Brain pericyte (primary cell): ENCODE measurements at places on chromosomes 1 and 21.

DNA sequence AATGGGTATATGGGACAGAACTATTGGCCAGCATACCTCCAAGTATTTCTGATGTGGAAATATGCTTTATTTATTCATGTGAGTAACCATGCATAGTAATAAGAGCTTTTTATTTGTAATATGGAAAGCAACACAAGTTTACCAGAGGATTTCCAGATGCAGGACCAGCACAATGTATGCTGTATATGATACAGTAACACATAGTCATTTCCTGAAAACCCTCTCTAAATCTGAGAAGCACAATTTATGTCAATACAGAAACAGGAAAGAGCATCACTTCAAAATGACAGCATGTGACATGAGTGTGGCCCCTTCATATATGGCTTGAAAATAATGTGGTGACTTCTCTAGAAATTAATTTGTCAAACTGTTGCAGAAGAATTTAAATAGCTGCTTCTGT, 1134.7 kb upstream of the ADGRL2 start:
- DNase-seq: no peak

DNA sequence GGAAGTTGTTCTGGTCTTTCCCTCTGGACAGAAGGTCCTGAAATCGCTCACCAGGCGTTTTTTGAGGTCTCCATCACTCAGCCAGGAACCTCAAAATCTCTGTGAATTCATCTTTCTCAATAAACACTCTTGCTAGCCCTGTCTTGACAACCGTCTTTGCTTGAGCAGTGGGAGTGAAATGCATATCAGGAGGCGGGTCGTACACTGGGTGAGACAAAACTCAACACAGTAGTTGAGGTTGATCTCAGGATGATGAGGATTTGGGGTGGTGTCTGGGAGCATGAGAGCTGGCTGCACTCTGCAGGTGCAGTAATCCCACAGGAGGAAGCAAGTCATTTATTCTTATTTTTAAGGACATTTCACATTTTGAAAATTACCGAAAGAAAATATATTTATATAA, 1.9 kb downstream of the GPR25 start:
- DNase-seq: no peak

DNA sequence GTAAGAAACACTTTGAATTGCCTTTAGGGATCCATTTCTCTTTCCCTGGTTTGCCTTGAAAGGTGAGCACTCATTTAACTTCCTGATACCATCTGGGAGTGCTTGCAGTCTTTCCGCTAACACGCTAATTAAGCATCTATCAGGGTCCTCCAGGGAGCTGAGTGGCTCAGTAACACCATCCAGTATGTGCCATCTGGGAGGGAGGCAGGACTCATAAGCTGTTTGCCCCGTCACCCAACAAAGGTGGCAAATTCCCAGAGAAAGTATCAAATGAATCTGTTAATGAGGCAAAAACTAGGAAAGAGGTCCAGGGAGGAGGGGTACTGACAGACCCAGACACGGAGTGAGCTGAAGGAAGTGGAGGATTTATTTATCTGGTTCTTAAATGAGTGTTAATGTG, 430.9 kb downstream of the HLX start:
- DNase-seq: no peak

- peak; percentile 17 for DNase-seq
Measured at GRCh38 chr1:201042779-201043461, 19.4 kb upstream of the KIF21B start.

DNA sequence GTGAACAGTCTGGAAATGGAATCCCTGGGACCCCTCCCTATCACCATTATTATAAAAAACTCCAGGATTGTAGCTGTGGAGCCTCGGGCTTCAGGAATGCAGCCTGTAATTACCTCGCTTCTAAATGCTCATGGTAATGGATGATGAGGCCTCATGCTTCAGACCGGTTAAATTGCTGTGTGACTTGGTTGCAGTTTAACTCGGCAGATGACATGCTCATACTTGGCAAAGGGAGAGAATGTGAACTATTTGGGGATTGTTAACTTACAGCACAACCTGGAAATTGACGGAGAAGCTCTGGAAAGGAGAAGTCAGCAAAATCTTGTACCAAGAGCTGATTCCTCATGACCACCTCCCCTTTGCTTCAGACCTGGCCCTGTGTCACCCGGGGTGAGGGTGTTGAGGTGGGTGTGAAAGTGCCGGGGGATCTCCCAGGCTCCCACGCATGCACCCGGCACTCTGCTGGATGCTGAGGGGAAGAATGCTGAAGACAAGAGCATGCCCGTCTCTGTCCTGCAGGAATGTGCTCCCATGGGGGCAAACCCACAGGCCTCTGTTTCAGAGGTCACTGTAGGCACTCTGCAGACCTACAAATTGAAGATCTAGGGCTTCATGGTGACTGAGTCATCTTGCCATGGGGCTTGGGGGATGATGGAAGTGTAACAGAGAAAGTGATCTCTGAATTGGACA, 364.8 kb downstream of the RPS6KC1 start:
- DNase-seq: no peak

DNA sequence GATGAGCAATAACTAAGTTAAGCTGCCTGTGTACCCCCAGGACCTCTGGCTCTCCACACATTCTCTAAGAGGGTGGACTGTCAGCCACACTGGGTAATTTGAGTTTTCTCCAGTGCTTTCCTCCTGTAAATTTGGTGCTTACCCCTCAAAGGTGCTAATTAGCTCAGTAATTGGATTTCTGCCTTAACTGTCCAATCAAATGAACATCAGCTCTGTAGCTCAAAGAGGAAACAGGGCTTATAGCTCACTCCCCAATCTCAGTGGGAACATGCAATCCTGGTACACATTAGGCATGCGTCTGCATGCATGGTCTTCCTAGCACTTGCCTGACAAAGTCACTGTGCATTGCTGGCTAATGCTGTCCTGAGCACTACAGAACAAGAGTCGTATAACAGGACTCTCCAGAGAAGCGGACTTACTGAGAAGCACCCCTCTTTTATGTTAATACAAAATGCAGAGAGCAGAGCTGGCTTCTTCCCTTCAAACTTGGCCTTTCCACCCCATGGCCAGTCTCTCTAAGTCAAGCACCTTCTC, 110.1 kb downstream of the NTPCR start:
- no peak for DNase-seq

- no peak for DNase-seq
Measured at GRCh38 chr21:39029086-39029755, 154.0 kb downstream of the PSMG1 start.
